ENCODE measurements at places on chromosomes 1 and 21.

DNA sequence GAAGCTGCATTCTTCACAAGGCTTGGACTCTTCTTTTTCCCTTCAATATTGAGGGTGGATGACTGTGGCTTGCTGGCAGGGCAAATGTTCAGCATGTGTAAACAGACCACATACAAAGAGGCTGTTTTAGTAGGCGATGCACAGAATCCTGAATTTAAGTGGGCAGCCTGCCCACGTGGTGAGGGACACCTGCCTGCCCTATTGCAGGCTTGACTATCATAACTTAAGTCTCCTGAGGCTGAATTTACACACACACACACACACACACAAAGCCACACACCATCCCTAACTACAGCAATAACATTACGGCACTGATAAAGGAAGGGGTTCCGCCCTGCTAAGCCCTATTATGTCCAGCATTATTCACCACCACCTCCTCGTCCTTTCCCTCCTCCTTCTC is 15.9 kb downstream of the SYT2 start:
- DNase-seq = no peak

DNA sequence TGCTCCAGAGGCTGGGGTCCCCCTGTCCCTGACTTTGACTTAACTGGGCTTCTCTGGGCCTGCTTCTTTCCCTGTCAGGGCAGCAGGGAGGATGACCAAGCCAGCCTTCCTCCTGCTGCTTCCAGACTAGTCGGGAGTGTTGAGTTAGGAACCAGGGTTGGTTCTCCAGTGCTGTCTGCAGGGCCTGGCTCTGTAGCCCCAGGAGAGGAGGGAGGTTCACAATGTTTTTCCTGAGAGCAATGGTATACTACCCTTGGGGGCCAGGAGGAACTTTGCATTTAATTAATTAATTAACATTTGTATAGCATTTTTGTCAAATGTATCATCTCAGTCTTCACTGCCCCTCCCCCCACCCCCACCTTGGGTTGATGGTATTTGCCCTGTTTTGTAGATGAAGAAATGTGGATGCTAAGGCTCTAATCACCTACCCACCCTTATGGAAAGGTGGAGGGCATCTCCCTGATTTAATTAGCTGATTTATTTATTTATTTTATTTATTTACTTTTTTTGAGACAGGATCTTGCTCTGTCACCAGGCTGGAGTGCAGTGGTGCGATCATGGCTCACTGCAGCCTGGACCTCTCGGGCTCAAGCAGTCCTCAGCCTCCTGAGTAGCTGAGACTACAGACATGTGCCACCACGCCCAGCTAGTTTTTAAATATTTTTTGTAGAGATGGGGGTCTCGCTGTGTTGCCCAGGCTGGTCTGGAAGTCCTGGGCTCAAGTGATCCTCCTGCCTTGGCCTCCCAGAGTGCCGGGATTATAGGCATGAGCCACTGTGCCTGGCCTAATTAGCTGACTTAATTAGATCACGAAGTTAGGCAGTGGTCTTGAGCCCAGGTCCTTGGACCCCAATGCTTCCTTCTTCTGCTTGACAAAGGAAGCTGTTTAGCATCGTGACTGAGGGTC is 6.6 kb downstream of the H6PD start:
- no peak for DNase-seq

- no peak for DNase-seq
These were observed 373.8 kb downstream of the TGFB2 start for GRCh38 chr1:218718977-218719376.

- no peak for DNase-seq
These were observed 115.2 kb upstream of the SNX7 start for GRCh38 chr1:98546319-98546718.

DNA sequence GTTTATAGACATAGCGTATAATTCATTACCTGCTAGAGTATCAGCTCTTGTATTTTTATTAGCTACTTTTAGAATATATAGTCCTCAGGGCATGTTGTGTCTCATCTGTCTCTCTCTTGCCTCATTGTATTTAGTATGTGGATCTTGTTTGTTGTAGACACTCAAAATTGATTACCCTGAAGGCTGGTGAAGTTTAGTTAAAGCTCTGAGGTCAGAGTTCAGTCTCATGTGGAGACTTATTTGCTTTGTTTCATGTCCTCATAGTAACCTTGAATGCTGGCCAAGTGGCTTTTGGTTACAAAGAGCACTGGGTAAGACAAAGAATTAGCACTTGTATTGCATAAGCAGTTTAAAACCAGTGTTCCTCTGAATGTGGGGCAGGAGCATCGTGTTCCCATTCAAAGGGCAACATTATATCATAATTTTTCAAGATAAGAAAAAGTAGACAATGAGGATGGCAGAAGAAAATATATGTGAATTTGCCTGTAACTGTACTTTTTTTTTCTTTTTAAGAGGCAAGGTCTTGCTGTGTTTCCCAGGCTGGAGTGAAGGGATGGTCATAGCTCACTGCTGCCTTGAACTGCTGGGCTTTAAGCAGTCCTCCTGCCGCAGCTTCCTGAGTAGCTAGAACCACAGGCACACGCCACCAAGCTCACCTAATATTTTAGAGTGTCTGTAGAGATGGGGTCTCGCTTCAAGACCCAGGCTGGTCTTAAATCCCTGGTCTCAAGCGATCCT is 17.4 kb downstream of the CNST start:
- DNase-seq = no peak

DNA sequence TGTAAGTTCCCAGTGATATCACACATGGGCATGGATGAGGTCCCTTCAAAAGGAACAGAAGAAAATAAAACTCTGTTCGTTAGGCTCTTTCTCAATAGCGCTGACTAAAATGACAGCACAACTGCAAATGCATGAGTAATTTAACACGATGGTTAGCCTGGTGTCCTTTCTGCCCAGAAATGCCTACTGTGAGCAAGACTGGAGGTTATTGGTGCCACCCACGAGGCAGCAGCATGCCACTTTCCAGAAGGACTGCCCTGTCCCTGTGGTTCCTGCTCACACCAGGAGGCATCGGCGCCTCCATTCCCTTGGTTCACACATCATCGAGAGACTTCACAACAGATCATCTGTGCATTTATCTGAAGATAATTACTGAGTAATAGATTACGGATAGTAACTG is 26.2 kb downstream of the VPS26C start:
- DNase-seq = no peak

- no peak for DNase-seq
These were observed 103.8 kb downstream of the ADSS2 start for GRCh38 chr1:244347942-244348341.

GRCh38 chr1:42762269-42762668 is 4.6 kb downstream of the P3H1 start:
- no peak for DNase-seq

- DNase-seq = no peak
These were observed 325.9 kb upstream of the AJAP1 start for GRCh38 chr1:4328402-4329071.

DNA sequence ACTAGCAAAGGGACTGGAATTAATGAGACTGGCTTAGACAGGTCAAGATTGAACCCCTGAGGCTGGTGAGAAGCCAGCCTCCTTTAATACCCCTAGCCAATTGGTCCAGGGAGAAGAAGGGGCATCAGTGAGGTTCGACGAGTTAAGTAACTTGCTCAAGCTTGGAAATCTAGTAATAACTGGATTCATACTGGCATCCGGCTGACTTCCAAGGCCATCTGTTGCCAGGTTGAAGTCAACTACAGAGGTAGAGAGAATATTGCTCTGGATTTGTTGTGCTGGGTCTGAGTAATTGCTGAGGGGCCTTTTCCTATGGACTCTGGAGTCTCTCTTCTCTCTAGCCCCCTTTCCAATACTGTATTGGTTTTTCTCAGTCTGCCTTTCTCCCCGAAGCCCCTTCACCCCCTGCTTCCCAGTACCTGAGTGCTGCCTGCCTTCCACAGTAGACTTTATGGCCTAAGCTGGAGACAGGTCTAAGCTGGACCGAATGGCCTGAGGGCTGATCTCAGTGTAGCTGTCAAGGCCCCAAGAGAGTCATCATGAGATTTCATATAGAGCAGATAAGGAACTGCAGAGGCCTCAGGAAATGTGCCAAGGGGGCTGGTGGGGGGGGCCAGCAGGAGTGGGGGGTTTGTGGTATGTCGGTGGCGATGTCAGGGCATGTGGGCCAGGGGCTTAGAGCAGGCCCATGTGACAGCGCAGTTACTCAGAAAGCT is 42.4 kb upstream of the IL19 start:
- no peak for DNase-seq

DNA sequence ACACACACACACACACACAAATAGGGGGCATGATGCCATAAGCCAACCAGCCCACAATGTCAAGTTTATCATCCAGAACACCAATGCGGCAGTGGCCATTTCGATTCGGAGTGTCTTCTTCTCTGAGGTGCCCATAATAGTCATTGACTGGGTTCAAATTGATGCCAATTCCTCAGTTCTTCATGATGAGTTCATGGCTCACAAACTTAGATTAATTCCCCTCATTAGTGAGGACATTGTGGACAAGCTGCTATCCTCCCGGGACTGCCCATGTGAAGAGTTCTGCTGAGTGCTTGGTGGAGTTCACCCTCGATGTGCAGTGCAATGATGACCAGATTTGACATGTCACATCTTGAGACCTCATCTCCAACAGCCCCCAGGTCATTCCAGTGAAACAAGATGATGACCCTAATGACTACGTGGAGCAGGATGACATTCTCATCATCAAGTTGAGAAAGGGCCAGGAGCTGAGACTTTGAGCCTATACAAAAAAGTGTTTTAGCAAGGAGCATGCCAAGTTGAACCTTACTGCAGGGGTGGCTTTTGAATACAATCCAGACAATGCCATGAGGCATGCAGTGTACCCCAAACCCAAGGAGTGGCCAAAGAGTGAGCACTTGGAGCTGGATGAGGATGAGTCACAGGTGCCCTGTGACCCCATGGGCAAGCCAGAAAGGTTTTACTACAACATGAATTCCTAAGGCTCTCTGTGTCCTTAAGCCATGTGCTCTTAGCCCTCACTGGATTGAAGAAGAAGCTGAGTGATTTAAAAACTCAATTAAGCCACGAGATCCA is 211.6 kb upstream of the SAMSN1 start:
- DNase-seq = no peak

DNA sequence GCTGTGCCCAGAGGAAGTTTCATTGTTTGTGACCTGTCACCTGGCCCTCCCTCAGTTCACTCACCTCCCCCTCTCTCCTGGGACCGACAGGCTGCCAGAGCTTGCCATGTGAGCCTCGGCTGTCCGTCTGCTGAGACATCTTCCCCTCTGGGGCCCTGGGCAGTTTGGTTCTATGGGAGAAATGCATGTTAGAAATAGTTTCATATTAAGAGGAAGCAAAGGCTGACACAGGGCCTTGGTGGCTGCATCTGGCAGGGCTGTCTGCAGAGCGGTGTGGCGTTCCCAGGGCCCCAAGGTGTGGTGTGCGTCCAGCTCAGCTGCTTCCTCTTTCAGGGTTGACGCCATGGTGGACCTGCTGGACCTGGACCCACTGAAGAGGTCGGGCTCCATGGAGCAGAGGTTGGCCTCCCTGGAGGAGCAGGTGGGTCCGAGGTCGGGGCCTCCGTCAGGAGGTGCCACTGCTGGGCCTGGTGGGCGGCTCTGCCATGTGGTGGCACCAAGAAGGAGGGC is 31.9 kb upstream of the LRRC3 start:
- DNase-seq = no peak

GRCh38 chr1:47187231-47187925 is 2.5 kb downstream of the PDZK1IP1 start:
- no peak for DNase-seq

DNA sequence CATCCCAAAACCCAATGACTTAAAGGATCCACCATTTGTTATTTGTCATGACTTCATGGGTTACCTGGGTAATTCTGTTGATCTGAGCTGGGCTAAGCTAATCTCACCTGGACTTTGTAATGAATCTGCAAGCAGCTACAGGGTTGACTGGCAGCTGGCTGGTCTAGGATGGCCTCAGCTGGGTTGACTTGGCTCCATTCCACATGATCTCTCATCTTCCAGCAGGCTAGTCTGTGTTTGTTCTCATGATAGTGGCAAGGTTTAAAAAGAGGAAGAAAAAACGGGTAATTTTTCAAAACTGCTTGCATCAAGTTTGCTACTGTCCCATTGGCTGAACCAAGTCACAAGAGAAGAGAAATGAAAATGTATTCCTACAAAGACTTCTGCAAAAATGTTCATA is 24.8 kb upstream of the ZMYM4 start:
- DNase-seq = no peak

DNA sequence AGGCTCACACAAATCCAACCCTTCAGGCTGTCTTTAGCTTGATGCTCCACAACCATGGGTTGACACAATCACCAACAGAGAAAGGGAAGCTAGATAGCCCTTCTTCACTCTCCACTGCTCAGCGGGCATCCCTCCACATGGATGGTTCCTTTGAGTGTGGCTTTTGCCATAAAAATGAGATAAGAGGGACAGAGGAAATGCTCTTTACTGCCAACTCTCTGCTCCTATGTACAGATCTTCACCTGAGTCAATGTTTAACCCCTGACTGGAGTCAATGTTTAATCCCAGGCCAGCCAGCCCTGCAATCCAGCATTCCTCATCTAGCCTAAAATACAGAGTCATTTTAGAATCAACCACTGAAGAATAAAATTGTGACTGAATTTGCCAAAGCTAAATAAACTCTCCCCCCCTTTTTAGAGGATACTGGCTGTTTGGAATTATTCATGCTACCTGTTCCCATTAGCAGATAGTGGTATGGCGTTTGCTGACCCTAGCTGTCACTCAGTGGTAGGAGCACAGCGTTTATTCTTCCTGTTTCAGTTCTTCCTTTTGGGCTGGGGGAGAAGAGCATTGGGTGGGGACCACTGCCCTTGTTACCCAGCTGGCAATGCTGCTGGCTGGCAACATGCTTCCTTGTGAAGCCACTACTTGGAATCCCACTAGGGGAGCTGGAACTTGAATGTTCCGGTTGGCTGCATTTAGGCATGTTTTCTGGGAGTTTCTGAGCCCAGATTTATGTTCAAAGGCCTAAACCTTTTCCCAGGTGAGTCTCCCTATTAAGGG is 5.2 kb upstream of the PIGR start:
- DNase-seq = no peak

DNA sequence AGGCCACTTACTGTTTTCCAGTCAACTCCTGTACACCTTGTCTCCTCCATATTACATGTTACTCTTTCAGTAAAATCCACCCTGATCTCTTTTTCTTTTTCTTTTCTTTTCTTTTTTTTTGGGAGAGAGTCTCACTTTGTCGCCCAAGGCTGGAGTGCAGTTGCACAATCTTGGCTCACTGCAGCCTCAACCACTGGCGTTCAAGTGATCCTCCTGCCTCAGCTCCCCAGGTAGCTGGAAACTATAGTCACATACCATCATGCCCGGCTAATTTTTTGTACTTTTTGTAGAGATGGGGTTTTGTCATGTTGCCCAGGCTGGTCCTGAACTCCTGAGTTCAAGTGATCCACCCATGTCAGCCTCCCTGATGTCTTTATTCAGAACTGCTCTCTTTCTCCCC is 57.8 kb downstream of the CYYR1 start:
- DNase-seq = no peak

DNA sequence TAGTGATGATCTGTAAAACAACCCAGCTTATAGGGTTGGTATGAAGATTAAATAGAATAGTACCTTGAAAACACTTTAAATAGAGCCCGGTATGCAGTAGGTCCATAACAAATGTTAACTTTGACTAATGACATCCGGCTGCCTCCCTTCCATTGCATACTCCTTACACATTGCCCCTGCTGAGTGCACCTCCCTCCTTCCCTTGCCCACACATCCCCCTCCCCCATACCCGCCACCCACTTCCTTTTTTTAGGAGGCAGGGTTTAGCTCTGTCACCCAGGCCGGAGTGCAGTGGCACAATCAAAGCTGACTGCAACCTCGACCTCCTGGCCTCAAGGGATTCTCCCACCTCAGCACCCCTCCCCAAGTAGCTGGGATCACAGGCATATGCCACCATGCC is 24.4 kb upstream of the ZC3H12A start:
- no peak for DNase-seq
